ENCODE measurements at places on chromosomes 3 and 15. TPM values are rescaled to one million over a fixed set of nuclear protein-coding genes. Genes with fewer than 3 reads are reported as not detected.

GRCh38 chr15:99104788-99105513 is at the start of gene SYNM:
Gene SYNM (plus strand): TSS chr15:99105080. CDS start chr15:99105200, 120 bp downstream.
- peak; percentile 98 for DNase-seq

DNA sequence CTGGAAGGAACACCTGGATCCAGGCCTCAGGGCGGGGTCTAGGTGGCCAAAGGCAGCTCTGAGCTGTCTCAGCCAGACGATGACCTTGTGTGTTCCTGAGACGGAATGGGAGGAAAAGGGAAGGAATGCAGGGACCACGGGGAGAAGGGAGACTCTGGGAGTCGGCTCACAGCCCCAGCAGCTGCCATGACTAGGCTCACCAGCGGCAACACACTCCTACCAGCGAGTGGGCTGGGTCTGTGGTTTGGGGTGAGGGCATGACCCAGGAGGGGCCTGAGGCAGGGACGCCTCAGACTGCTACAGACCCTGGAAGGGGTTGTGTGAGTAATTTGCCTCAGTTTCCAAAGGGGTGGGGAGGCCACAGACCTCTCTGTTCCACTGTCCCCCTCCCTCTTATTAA is 19.8 kb downstream of the IQSEC1 start:
- no peak for DNase-seq

GRCh38 chr3:8607234-8608040 is 37.2 kb downstream of the SSUH2 start:
- peak; percentile 82 for DNase-seq

DNA sequence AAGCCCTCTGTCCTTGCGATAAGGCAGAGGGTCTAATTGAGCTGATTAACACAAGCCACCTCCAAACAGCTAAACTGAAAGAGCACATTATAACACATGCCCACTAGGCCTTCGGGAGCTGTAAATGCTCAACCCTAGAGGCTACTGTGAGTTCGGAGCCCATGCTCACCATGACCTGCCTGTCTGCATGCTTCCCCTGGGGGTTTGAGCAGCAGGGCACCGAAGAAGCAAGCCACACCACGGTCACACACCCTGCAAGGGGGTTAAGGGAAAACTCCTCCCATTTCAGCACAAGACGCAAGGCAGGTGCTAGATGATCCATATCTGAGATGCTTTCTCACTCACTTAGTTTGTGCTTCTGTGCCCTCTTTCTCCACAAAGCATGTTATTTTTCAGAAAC is 435.9 kb upstream of the CADM2 start:
- no peak for DNase-seq

DNA sequence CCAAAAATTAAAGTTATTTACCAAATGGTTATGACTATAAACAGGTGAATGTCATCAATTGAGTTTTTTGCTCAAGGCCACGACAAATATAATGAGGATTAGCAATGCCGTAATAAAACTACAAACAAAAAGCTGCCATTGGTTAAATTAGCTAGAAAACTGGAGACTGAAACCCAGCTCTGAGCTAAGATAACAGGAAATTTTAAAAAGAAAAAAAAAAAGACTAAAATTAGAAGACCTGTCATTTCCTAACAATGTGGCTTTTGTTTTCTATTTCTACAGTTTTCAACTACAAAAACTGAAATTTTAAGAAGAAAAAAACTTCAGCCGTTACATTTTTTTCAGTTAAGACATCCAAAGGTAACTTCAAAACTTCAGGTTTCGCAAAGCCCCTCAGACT is 9.7 kb downstream of the SLC12A6 start:
- no peak for DNase-seq

DNA sequence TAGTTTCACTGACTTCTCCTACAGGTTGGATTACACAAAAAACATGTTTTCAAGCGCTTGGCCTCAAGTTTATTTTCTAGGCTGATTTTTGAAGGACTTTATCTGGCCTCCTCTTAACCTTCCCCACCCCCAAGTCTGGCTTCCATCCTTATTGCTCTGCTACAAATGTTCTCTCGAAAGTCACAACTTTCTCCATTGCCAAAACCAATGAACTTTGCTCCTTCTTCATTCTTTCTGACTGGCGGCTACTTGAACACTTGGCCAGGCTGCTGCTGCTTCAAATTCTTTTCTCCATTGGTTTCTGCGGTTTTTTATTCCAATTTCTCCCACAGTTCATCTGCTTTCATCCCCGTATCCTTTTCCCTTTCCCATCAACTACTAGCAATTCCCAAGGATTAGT is 106.6 kb downstream of the TOP2B start:
- no peak for DNase-seq

Gene PLSCR4
- polyA plus RNA-seq, result 0.05 TPM

- DNase-seq, result no peak
Observed at GRCh38 chr3:183098536-183099025, 715 bp downstream of the MCCC1 start.

Gene CRELD1
- 86.9 TPM for polyA plus RNA-seq

Gene MESP1
- 0.74 TPM for polyA plus RNA-seq

Gene SLC12A1
- not detected for polyA plus RNA-seq

DNA sequence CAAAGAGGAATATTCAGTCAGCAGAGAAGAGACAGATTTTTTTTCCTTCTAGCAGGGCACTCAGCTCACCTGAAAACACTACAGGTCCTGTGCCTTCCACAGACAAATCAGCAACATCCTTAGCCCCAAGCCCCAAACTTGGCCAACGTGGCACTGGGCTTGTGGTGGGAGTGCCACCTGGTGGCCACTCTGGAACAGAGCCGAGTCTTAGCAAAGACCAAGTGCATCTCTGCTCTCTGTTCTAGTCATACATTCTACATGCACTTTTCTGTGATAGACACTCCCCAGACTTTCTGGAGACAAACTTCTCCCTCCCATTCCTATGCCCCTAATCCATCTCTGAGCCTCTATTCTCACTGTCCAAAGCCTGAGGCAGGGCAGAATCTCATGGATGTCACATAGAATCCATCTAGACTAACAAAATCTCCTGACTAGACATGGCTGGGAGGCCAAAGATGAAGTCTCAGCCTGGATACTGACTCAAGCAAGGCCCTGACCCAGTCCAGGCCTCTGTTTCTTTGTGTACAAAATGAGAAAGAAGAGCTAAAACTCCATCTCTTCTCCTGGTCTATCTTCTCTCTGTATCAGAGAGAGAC is 5.1 kb upstream of the SEMA7A start:
- DNase-seq, result peak; percentile 85

- peak; percentile 30 for DNase-seq
Observed at GRCh38 chr3:44509393-44509921, 32.0 kb upstream of the ZNF445 start.

DNA sequence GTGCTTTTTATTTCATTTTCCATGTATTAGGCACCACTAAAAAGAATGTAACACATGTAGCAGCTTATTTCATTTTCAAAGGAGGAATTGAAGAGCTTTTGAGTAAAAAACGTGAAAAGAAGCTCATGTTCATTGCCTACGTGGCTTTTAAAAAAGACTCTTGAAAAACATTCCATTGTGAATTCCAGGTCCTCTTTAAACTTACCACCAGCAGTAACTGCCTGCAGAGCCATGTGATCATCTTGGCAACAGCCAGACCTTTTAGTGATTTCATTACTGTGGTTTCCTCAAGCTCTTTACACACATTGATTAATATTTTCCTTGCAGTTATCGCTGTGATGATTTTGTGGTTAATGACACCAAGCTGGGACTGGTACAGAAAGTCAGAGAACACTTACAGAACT is 43.8 kb upstream of the FBXL22 start:
- DNase-seq, result no peak

Gene PLA2G4D
- not detected for polyA plus RNA-seq

Gene SNAPC5
- 57.8 TPM for polyA plus RNA-seq

GRCh38 chr3:189001559-189001958 is 170.2 kb upstream of the TPRG1 start:
- DNase-seq, result no peak

- no peak for DNase-seq
Observed at GRCh38 chr3:12165909-12166308, 7.2 kb upstream of the TIMP4 start.

DNA sequence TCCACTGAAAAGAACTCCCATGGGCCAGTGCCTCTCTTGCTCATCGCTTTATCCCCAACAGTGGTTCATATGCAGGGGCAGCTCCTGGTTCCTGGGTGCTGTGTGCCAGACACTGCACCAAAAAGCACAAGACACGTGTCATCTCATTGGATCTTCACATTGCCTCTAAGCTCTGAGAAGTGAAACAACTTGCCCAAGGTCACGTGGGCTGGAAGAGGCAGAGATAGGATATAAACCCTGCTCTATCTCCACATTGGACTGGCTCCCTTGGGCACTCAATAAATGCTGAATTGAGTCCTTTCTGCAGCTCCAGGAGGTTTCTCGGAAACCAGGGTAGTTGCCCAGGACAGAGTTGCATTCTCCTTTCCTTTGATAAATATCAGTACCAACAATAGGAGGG is 88.1 kb downstream of the SRGAP3 start:
- DNase-seq, result no peak

GRCh38 chr15:29092376-29093064 is 177.1 kb downstream of the NSMCE3 start:
- DNase-seq, result no peak
